ENCODE measurements at places on chromosomes 7 and 10.

DNA sequence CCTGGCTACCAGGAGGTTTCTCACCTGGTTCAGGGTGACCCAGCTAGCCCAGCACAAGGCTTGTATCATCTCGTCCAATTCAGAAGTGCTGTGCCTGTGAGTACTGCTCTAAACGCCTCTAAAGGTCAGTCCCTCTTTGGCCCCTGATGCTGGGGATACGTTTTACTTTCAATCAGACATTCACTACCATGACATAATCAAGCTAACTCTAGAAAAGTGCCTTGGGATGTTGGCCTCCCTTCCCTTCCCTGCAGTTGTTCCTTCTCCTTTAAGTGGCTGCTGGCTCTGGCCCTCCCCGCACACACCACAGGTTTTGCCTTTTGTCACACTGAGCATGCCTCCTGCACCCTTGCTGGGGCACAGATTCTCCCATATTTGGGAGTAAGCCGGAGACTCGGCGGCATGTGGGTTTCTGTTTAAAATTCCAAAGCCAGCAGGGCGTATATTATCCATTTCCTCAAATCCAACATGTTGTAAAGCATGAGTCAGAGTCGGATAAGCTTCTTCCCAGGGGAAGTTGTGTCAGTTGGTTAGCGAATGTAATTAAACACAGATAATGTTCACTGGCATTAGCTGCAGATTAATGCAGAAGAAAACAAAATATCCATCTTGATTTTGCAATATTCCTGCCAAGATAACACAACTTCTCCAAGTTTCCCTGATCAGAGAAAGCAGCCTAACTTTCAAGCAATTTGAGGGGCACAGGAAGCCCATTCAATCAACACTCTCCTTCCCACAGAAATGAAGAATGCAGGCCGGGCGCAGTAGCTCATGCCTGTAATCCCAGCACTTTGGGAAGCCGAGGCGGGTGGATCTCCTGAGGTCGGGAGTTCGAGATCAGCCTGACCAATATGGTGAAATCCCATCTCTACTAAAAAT lies 31.8 kb upstream of the VCL start:
- DNase-seq, result peak; percentile 75

DNA sequence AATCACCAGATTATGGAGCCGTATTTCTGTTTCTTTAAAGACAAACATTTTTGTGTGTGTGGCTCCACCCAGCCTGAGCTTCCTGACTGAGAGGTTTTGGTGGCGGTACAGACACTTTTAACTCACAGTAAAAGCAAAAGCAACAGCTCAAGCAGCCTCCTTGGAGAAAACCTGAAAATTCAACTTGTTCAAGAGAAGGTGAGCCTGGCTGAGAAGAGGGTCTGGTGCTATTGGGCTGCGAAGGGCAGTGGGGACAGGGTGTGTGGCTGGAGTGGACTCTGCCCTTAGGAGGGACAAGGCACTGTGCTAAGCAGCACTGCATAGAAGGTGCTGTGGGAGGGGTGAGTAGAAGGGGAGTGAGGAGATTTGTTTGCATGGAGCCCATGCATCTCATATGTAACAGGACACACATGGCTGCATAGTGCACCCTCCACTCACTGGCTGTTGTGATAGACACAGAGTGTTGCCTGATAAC lies at the start of gene GIMAP7:
GIMAP7 (plus strand) TSS at position 125 of the 475 bp plus-strand sequence. CDS start 5,103 bp downstream, outside the sequence.
- DNase-seq, result no peak

GRCh38 chr10:127485153-127485857 lies 63.8 kb upstream of the NPS start:
- no peak for DNase-seq

GRCh38 chr10:74949034-74949832 lies 122.8 kb downstream of the KAT6B start:
- no peak for DNase-seq

DNA sequence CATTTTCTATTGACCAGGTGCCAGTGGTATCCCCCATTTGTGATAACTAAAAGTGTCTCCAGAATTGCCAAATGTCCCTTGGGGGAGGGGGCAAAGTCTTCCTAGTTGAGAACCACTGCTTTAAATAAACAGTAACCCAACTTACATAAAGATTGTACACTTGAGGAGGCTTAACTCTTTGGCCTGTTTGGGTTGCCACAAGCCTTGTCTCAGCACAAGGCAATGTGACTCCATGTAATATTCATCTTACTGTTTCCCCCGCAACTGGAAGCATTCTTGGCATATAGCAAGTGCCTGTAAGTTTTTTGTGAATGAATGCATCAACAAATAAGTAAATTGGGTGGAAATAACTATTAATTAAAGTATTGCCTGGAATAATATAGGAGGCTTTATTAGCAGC lies 108.3 kb downstream of the ANK3 start:
- DNase-seq, result no peak

DNA sequence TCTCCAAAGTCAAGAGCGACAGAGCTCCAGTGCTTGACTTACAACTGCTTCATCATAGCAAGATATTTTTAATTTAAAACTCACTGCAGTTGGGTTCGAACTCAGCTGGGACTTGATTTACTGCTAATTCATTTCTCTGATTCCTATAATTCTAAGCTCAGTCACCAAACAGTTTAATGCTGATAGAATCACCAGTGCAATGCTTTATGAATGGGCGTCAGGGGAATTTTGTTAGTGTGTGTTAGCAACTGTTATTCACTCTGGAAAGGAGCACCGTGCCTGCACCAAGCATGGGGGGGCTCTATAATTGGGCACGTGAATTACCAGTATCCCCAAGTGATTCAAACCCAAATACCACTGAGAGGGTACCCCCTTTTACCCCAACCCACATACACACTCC lies 10.4 kb downstream of the PLXNA4 start:
- no peak for DNase-seq

GRCh38 chr7:5693529-5693928 lies 87.9 kb downstream of the RNF216 start:
- no peak for DNase-seq

GRCh38 chr7:69811476-69812308 lies 213.4 kb downstream of the AUTS2 start:
- no peak for DNase-seq

- DNase-seq, result no peak
Measured at GRCh38 chr10:14592026-14592425, 182.7 kb downstream of the FAM107B start.

- no peak for DNase-seq
Measured at GRCh38 chr10:91788527-91788926, 9.7 kb upstream of the TNKS2 start.

GRCh38 chr7:25842201-25842733 lies 309.7 kb upstream of the NFE2L3 start:
- no peak for DNase-seq

GRCh38 chr7:75655536-75655935 lies 83.2 kb downstream of the HIP1 start:
- DNase-seq, result no peak

- DNase-seq, result no peak
Measured at GRCh38 chr10:92695679-92696605, 6.2 kb downstream of the HHEX start.

DNA sequence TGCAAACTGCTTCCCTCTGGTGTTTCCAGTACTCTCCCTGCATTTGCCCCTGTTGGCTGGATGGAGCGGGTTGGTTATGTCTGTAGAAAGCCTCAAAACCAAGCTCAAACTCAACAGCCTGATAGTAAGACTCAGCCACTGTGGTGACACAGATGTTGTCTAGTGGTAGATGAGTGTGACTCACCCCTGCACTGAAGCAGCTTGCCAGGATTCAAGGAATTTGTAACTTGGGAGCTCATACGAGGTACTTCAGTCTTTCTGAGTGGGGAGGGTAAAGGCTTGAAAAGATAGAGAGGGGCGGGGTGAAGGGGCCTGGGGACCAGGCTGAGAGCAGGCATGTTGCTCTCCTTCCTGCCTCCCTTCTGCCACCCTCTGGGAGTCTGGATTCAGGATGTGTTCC lies 22.9 kb upstream of the AQP1 start:
- no peak for DNase-seq

GRCh38 chr10:90913774-90914420 lies 7.0 kb downstream of the ANKRD1 start:
- no peak for DNase-seq

GRCh38 chr7:71705901-71706596 lies 574.1 kb downstream of the GALNT17 start:
- DNase-seq, result no peak

DNA sequence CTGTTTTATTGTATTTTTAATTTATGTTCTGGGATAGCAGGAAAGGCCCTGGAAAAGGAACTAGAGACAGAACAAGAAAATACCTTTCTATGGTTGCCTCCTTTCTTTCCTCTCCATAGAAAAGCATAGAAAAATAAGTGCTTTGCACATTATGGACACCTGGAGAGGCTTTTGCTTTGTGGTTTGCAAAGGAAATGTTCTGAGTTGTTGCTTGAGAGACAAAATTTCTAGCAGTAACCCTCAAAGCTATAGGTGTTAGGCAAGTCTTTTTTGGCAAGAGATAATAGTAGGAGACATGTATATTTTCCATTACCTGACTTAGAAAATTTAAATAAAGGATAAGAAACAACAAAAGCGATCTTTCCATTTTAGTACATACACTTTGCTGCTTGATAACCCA lies 378.6 kb upstream of the PRKCQ start:
- DNase-seq, result no peak

Data from right lung (tissue), 10 donors.